ENCODE measurements at places on chromosomes 7 and 10. TPM values are rescaled to one million over a fixed set of nuclear protein-coding genes. Genes with fewer than 3 reads are reported as not detected.

GRCh38 chr7:87001214-87001613 lies 58.2 kb downstream of the ELAPOR2 start:
- no peak for DNase-seq

- DNase-seq, result peak; percentile 87
Measured at GRCh38 chr7:43750016-43750887, 8.2 kb upstream of the BLVRA start.

The HOXA4 gene
- polyA plus RNA-seq, result 32.3 TPM

DNA sequence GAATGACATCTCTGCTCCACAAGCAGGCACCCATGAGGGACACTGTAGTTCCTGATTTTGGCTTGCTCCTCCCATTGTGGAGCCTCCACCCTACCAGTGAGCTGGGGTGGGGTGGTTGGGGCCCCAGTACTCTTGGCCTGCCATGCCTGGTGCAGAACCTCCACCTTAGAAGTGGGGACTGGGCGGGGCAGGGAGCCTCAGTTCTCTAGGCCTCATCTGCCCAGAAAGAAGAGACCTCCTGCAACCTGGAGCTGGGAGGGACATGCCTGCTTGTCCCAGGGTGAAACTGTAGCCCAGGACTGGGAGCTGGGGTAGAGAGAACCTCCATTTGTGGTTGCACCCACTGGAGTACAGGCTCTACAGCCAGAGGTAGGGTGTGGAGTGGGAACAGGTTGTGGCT lies 14.4 kb downstream of the RAMP3 start:
- DNase-seq, result no peak

Data from right lung (tissue), 10 donors.